ENCODE measurements at places on chromosomes 1 and 21.

GRCh38 chr1:48930011-48930410 is 153.3 kb upstream of the BEND5 start:
- no peak for DNase-seq

- no peak for DNase-seq
Measured at GRCh38 chr1:65904681-65905083, 112.0 kb downstream of the PDE4B start.

DNA sequence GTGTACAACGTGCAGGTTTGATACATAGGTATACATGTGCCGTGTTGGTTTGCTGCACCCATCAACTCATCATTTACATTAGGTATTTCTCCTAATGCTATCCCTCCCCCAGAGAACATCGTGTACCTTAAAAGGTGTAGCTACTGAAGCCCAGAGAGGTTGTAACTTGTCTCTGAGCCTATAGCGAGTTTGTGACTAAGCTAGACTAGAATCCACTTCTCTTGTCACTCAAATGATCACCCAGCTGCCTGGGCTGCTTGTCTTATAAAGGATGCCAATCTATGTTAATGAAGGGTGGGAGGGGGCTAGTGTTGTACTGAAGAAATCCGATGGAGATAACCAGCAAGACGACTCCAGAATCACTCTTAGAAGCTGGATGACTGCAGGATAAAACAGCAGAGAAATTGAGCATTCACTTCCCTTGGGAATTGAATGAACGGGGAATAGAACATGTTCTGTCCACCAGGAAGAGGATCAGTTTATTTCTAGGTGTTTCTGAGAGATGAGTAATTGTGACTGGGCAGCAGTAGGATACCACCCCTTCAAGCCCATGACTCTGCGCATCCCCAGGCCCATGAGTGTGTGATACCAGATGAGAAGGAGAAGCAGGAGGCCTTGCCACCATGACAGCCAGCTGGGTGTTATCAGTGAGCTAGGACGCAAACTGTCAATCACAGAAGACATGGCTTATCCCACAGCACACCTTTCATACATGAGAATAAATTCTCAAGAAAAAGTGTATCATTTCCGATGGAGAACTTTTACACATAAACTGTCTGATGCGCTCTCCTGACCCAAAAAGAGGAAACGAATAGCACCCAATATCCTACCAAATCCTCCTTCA is 390.4 kb downstream of the NTNG1 start:
- DNase-seq: no peak

DNA sequence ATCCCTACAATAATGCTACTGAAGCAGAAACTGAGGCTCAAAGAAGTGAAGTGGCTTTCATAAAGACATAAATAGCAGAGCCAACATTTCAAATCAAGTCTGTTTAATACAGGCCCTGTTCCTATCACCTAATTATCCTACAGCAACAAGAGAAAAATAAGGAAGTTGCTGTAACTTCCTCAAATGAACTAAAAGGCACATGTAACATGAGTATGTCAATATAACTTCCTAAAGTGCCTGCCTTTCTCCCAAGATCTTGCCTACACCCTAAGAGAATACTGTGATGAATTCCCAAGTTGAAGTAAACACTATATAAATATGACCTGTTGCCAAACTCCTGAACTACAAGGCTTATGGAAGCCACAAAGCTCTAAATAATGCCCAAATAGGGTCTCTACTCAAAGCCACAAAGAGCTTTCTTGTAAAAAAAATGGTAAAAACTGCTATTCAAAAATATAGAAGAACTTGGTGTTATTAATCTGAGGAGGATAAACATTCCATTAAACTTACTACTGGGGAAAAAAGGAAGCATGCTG is 8.6 kb downstream of the BEND5 start:
- no peak for DNase-seq

GRCh38 chr1:27659497-27660299 is 12.3 kb downstream of the IFI6 start:
- DNase-seq: peak; percentile 96

All from GM23338 (cell line).